ENCODE measurements at places on chromosomes 4 and X. TPM values are rescaled to one million over a fixed set of nuclear protein-coding genes. Genes with fewer than 3 reads are reported as not detected.

DNA sequence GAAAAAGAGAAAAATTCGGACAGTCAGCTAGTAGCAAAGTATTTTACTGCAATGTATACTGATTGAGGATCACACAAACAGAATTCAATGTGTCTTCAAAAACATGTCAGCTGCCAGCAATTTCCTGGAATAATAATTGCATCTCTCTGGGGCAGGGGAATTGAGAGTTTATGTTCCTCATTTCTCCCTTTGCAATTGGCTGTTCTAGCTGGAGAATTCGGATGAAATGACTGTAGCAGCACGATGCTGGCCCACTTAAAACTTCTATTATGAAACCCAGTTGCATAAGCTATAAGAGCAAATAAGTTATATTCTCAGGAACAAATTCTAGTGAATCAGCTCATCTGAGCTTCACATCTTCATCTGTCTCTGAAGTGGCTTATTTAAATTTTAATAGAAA lies 99.9 kb upstream of the CPEB2 start:
- peaks cover 4% of the 10 kb centered on the region for H3K4me1 ChIP-seq
- H3K27me3 ChIP-seq = no peaks in the 10 kb centered on the region
- DNase-seq = no peak

GRCh38 chrX:151359931-151360871 lies 36.8 kb upstream of the VMA21 start:
- peak; percentile 58 for DNase-seq
- peaks cover 4% of the 10 kb centered on the region for H3K4me1 ChIP-seq
- H3K4me3 ChIP-seq = peak overlapping the region; percentile 40
- H3K27ac ChIP-seq = no peak overlapping the region
- no peaks in the 10 kb centered on the region for H3K27me3 ChIP-seq

DNA sequence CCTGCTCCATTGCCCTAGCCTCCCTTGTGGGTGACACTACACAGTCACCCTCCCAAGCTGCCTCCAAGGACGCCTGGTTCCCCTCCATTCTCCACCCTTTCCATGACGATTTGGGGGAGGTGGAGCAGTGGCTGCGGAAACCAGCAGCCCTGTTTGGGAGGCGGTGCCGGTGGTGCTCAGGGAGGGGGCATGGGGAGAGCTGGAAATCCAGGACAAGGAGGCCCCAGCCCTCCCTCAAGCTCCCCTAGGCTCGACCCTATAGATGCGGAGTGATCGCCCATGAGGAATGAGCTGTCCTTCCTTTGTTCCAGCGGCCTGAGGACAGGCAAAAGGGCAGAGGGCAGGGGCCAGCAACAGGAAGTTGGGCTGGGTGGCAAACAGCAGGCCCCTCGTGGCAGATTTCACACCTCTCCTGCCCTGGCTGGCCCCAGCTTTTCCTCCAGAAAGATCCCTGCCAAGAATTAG lies 3.6 kb upstream of the RENBP start:
- H3K27me3 ChIP-seq = no peaks in the 10 kb centered on the region
- H3K36me3 ChIP-seq = no peaks in the 10 kb centered on the region
- no peak overlapping the region for H3K4me3 ChIP-seq
- peak overlapping the region; percentile 84 for H3K27ac ChIP-seq

DNA sequence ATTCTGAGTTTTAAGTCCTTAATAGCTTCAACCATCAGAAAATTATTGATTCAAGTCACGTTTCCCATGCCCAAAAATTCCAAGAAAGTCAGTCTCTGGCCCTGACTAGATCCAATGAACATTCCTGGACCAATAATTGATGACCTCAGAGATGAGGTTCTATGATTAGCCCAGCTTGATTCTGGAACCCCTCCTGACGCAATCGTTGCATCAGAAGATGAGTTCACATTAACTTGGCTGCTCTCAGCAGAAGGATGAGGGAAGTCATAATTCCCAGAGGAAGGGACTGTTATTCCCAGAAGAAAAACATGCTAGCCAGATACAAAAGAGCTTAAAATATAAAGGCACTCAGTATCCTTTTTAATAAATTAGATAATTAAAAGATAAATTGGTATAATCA lies 34.3 kb upstream of the CPEB2 start:
- DNase-seq = no peak
- H3K4me3 ChIP-seq = no peak overlapping the region
- H3K4me1 ChIP-seq = no peaks in the 10 kb centered on the region
- H3K27me3 ChIP-seq = no peaks in the 10 kb centered on the region

DNA sequence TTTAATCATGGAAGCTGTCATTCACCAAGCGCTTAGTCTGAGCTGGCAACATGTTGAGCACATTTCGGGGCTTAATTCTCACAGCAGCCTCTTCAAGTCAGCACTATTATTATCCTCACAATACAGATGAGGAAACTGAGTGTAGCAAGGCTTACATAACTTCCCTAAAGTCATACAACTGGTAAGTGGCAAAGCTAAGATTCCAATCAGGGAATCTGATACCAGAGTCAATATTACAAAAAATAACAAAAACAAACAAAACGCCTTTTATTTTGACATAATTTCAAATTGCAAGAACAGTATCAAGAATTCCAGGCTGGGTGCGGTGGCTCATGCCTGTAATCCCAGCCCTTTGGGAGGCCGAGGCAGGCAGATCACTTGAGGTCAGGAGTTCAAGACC lies 120.4 kb upstream of the DUSP21 start:
- H3K4me3 ChIP-seq = no peak overlapping the region
- no peak overlapping the region for H3K27ac ChIP-seq
- no peaks in the 10 kb centered on the region for H3K27me3 ChIP-seq
- no peaks in the 10 kb centered on the region for H3K4me1 ChIP-seq

DNA sequence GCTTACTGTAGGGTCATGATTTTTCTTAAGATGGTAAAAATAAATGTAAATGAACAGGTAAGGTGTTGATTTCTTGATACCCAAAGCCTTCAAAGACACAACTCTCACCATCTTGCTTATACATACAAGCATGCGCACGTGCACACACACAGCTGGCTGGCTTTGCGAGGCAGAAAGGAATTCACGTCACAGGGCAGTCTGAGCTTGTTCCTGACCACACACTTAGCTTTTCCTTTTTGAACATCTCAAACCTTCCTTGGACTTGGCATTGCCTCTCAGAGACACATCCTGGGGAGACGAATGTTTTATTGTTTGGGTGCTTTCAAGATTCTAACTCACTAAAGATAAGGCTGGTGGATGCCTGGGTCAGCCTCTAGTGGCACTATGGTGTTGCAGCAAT lies 175.0 kb downstream of the NHS start:
- no peaks in the 10 kb centered on the region for H3K27me3 ChIP-seq
- H3K4me1 ChIP-seq = peaks cover 14% of the 10 kb centered on the region
- DNase-seq = no peak
- no peak overlapping the region for H3K4me3 ChIP-seq
- no peaks in the 10 kb centered on the region for H3K36me3 ChIP-seq
- no peak overlapping the region for H3K27ac ChIP-seq

DNA sequence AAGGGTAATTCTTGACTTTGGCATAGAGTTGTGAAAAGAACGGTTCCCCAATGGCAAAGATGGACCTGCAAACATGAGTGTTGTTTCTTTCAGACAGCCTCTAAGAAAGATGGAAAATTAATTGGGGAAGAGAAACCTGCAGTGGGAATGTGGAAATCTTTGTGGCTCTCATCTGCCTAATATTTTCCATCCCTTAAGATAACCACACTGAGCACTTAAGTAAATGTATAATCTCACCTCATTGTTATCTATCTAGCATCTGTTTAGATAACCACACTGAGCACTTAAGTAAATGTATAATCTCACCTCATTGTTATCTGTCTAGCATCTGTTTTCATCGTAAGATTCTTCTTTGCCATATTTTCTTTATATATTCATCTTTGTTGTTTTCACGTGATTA lies 149.3 kb downstream of the NWD2 start:
- H3K4me3 ChIP-seq = no peak overlapping the region
- H3K36me3 ChIP-seq = no peaks in the 10 kb centered on the region
- H3K27ac ChIP-seq = no peak overlapping the region
- H3K27me3 ChIP-seq = no peaks in the 10 kb centered on the region
- peaks cover 8% of the 10 kb centered on the region for H3K4me1 ChIP-seq
- DNase-seq = no peak

The CSN1S1 gene
- not detected for total RNA-seq

The CHM gene
- total RNA-seq = 17.9 TPM
